AG09319 (cell line): ENCODE measurements at places on chromosomes 3 and 15.

- DNase-seq: peak; percentile 78
These were observed 1.7 kb upstream of the SLC2A2 start for GRCh38 chr3:171028025-171028778.

DNA sequence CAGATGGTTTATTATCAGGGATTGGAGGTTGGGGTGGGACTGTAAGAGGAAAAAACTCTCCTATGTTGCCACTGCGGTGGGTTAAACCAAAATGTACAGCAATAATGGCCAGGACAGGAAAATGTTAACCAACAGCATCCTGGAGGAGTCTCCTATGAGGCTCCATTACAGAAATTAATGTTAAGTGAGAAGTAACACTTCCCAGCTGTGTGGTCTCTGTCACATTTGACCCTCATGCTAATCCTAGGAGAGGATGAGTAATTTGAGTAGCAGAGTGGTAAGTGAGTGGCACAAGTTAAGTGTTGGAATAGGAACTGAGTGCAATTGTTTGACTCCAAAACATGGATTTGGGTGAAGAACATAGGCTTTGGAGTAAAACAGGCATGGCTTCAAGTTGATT lies 39.0 kb downstream of the ARHGEF3 start:
- no peak for DNase-seq

- peak; percentile 8 for DNase-seq
These were observed 611 bp downstream of the CTDSPL2 start for GRCh38 chr15:44427756-44428724.

DNA sequence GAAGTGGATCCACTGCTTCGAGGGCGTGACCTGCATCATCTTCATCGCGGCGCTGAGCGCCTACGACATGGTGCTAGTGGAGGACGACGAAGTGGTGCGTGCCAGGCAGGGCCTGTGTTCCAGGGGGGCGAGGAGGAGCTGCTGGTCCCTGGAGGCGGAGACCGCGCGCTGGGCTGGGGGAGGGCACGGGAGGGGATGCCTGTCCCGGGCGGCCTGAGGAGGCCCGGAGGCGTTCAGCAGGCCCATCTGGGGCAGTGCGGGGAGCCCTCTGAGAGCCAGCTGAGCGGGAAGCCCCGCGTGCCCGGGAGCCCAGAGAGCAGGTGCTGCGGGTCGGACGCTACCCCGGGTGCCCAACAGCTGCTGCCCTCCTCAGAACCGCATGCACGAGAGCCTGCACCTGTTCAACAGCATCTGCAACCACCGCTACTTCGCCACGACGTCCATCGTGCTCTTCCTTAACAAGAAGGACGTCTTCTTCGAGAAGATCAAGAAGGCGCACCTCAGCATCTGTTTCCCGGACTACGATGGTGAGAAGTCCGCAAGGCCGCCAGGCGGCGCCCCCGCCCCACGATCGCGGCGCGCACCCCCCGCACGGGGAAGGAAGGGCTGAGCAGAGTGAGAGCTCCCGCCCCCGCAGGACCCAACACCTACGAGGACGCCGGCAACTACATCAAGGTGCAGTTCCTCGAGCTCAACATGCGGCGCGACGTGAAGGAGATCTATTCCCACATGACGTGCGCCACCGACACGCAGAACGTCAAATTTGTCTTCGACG lies 2.9 kb downstream of the GNAT1 start:
- peak; percentile 5 for DNase-seq

GRCh38 chr15:71296315-71296679 lies 181.0 kb downstream of the THSD4 start:
- no peak for DNase-seq

DNA sequence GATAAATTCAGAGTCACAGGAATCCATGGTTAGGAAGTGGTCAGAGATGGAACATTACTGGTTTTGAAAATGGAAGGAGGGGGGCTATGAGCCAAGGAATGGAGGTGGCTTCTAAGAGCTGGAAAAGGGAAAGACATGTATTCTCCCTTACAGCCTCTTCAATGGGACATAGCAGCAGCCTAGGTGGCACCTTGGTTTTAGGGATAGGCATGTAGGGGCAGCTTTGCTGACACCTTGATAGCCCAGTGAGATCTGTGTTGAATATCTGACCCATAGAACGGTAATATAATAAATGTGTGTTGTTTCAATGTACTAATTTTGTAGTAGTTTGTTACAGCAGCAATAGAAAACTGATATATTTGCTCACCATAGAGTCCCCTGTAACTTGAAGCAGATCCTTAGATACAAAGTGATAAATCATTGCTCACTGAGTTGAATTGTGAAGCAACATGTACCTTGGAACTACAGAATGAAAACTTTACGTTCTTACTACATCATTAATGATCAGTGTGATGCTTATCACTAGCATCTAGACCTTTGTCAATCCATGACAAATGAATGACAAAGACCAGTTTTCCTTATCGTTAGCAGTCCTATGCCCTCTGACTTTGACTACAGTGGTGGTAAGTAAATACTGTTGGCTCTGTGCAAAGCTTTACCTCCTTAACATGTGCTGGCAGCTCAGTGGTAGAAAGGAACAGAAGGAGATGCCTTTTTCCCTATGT lies 53.8 kb downstream of the TMEM45A start:
- no peak for DNase-seq

DNA sequence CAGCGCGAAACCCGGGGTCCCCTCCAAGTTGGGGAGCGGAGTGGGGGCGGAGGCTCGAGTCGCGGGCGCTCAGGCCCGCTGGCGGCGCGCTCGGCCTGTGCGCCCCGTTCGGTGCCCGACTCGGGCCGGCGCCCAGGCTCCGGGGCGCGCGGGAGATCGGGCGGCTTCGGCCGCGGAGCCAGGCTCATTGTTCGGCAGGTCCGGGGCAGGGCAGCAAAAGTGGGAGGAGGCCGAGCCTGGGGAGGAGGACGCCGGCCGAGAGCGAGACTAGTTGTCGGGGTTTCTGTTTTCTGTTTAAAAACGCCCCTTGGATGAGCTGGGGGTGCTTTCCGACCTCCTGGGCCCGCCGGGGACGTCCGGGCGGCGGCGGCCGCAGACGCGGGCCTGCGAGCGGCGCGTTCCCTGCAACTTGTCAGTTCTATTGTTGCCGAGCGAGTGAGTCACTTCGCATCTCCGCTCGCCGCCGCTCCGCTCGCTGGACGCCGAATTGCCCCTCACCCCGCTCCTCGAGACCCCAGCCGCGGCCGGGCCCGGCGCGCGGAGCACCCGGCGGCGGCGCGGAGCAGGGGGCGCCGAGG lies 676 bp downstream of the TCF12 start:
- no peak for DNase-seq

- DNase-seq: no peak
These were observed 604 bp downstream of the ISL2 start for GRCh38 chr15:76337059-76337695.

- DNase-seq: no peak
These were observed 93.0 kb upstream of the WNT7A start for GRCh38 chr3:13972679-13973379.

- no peak for DNase-seq
These were observed 58.5 kb downstream of the ST8SIA2 start for GRCh38 chr15:92452143-92452542.

DNA sequence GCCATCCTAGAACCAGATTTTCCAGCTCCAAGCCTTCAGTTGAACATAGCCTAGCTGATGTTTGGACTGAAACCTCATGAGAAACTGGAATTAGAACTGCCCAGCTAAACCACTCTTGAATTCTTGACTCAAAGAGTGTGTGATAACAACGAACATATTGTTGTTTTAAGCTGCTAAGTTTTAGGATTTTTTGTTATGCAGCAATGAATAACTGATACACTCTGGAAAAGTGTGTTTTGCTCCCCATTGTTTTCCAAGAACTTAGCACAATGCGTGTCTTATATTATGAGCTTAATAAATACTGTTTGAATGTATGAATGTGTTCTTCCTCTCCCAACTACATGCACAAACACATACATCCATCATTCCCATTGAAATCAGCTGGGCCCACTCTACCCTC lies 379.6 kb downstream of the EDEM1 start:
- DNase-seq: no peak

DNA sequence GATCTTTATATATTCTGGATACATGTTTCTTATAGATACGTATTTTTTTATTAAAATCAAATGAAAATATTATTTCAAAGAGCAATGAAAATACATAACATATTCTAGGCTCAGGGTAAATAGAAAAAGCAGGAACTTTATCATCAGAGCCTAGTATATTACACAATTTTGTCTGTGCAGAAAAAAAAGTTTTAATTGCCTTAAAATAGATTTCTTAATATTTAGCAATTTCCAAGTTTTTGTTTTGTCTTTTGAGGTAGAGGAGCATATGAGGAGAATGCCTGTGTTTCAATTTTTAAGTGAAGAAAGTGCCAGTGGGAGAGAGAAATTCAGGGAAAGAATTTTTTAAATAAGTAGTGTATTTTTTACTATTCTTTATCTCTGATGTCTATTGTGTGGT lies 10.5 kb downstream of the CAPN7 start:
- no peak for DNase-seq

- no peak for DNase-seq
These were observed 159.9 kb upstream of the CMC1 start for GRCh38 chr3:28081533-28081947.

- no peak for DNase-seq
These were observed 107.7 kb downstream of the OSBPL10 start for GRCh38 chr3:31873254-31873820.

- no peak for DNase-seq
These were observed 127.4 kb downstream of the FOXP1 start for GRCh38 chr3:71456156-71456555.

DNA sequence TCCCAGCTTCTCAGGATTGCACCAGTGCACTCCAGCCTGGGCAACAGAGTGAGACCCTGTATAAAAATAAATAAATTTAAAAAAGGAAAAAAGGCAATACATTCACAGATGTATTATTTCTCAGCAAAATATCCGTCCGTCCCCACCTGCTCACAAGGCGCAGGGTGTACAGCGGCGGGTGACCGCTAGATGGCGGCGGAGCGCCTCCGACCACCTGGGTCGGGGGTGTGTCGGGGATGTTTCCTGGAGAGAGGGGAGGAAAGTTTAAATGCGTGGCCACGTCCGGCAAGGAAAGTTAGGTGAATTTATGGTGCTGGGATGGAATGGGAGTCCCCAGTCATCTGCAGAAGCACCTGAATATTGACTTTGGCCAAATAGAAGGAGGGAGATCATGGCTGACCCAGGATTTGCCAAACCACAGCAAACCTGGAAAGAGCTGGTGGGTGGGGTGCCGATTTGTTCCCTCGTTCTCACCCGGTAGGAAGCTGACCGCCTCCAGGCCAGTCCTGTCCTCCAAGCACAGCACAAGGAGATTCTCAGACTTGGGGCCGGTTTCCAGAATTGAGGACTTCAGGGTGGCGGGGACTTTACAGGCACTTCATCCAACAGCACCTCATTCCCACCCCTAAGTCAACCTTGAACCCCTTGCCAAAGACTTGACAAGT lies 88.3 kb downstream of the TMEM266 start:
- no peak for DNase-seq

GRCh38 chr15:100030586-100031229 lies 297.5 kb upstream of the LYSMD4 start:
- DNase-seq: no peak

GRCh38 chr3:41188306-41188705 lies 11.0 kb upstream of the CTNNB1 start:
- no peak for DNase-seq

DNA sequence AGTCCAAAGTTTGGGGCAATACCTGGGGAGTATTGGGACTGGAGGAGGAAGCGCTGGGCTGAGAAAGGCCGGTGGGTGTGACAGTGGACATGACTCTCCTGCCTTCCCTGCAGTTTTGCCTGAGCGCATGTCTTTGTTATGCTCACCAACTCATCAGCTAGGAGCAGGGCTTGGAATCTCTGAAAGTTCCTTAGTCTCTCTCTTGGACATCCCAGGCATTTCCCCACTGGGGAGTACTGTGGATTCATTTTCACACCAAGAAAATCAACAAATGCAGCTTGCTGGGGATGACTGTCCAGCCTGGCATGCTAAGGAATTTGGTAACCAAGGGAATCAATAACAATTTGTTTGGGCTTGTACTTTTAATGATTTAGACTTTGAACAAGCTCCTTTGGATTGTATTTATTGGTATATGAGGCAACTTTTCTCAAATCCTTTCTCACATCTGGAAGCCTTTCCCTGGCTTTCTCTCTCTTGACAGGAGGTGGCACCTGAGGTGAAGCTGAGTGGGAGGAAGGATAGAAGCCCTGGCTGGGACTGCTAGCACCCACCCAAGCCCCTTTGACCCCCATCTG lies 48.5 kb upstream of the CHST2 start:
- peak; percentile 65 for DNase-seq

GRCh38 chr3:100600181-100601042 lies 9.0 kb upstream of the ADGRG7 start:
- no peak for DNase-seq

DNA sequence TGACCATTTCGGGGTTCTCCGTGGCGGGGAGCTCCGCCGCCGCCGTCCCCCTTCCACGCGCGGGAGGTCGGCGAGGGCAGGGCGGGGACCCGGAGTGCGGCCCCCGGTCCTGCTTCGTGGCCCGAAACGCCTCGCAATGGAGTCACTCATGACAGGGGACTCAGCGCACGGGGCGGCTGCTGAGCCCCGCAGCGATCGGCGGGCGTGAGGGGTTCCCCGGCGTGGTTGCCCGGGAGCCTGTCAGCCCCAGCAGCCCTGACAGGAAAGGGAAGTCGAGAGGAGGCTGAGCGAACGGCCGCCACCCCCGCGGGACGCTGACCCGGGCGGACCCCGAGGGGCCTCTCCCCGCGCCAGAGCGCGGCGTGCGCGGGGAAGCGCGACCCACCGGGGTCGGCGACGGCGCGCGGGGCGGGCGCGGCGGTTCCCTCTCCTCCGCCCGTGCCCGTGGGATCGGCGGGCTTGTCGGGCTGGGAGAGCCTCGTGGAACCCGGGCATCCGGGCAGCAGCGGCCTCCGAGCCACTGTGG lies 564 bp upstream of the PIGZ start:
- no peak for DNase-seq

DNA sequence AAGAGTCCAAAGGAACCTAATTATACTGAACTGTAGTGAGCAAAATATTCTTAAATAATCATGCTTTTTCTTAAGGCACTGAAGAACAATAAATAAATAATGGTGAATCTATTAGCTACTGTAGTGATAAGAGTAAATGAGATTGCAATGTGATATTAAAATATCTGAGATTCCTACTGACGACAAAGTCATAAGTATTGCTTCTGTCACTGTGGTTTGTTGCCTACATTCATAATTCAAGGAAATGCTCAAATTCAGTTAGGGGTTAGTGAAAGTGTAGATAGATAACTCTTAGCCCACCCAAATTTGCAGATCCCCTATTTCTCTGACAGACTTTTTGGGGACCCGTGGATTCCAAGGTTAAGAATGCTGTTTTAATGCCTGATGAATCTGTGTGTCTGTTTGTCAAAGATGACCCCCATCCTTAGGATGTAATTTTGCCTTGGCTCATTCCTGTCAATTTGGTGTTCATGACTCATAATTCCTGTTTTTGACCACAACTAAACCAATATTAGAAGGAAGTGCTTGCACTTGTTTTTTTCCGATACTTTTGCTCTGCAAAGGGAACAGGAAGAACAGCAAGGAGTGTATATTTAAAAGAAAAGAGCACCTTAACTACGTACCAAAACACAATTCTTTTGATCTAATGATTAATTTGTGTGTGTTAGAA lies 86.7 kb downstream of the MAGI1 start:
- DNase-seq: no peak

GRCh38 chr3:73084170-73084569 lies 22.7 kb downstream of the EBLN2 start:
- no peak for DNase-seq
